NCI-H2081 (cell line): ENCODE measurements at places on chromosomes 4 and X.

- no peak for DNase-seq
Observed at GRCh38 chr4:40991908-40992307, 222.4 kb downstream of the APBB2 start.

DNA sequence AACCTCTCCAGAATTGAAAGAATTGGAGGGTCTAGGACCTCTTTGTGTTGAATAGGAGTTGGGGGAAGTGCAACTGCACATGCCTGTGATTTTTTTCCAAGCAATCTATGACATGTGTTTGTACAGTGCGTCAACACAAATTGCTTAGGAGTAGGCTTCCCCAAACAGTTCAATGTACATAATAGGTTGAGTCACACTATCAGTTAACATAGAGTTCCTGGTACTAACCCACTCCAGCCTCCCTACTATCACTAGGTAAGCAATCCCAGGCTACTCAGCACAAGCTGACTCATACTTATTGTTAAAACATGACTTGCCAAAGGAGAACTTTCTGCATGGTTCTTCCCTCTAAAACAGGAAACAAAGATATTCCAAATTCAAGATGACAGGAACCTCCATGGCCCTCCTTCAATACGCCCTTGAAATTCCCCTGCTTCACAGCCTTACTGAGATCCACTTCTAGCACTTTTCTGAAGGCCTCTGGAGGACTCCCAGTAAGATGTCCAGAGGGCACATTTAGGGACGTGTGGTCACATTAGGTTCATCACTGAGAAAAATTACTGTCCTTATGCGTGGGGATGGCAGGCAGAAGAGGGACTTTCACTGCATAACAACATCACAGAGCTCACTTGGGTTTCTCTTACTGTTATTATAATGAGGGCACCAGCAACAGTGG lies 8.4 kb upstream of the VSIG1 start:
- no peak for DNase-seq

GRCh38 chr4:182929296-182929695 lies 12.1 kb upstream of the DCTD start:
- no peak for DNase-seq

- DNase-seq, result no peak
Observed at GRCh38 chr4:138078751-138079520, 163.2 kb downstream of the SLC7A11 start.

GRCh38 chrX:39705290-39705689 lies 392.5 kb downstream of the BCOR start:
- DNase-seq, result no peak

DNA sequence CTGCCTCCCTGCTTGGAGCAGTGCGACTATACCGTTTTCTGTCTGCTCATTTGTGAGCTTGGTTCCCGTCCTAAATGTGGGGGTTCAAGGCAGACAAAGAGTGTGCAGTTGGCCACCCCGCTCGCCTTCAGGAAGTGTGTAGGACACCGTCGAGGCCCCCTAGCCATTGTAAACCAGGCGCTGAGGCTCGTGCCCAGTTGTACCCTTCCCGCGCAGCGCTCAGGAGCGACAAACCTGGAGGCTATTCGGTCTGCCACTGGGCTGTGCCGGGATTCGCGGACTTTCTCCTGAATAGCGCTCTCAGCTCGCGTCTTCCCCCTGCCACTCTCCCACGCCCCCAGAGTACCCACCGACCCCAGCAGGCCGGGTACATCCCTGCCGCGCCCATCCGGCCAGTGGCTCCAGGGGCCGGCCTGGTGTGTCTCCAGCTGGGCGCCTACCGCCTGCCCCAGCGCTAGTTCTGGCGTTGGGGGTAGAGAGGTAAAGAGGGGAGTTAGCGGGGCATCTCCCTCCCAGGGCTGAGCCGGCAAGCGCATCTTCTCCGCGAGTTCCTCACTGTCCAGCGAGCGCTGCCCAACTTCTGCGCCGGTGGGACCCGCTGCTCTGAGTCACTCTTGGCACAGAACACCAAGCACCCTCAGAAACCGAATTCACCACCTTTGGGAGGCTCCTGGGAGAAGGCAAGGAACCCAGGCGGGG lies 880 bp upstream of the LONRF3 start:
- no peak for DNase-seq

- DNase-seq, result no peak
Observed at GRCh38 chrX:2863646-2864045, 34.9 kb downstream of the GYG2 start.

DNA sequence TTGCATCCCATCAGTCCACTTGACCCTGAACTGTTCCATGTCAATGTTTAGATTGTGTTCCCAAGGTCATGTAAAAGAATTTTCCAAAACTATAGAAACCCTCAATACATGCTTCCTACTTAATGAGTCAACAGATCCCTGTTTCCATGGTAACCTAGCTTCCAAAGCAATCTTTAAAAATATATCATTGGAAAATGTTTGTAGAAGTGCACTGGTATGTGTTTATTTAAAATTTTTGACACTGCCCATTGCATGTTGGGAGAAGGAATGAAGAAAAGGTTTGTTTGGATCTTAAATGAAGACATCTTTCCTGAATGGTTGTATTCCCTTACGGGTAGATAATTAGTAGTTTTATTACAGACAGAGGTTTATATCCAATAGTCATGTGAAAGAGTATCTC lies 345.3 kb downstream of the GABRG1 start:
- no peak for DNase-seq

GRCh38 chr4:1356181-1356998 lies 9.4 kb downstream of the UVSSA start:
- DNase-seq, result peak; percentile 23

GRCh38 chrX:11543249-11543648 lies 122.5 kb downstream of the ARHGAP6 start:
- no peak for DNase-seq

- no peak for DNase-seq
Observed at GRCh38 chrX:48685416-48685815, 1.8 kb downstream of the WAS start.

- DNase-seq, result peak; percentile 85
Observed at GRCh38 chrX:72131317-72132294, at the start of gene RTL5. Gene RTL5, minus strand, starts transcription at chrX:72131915.

GRCh38 chr4:169859366-169860216 lies 101.8 kb upstream of the HPF1 start:
- DNase-seq, result no peak

DNA sequence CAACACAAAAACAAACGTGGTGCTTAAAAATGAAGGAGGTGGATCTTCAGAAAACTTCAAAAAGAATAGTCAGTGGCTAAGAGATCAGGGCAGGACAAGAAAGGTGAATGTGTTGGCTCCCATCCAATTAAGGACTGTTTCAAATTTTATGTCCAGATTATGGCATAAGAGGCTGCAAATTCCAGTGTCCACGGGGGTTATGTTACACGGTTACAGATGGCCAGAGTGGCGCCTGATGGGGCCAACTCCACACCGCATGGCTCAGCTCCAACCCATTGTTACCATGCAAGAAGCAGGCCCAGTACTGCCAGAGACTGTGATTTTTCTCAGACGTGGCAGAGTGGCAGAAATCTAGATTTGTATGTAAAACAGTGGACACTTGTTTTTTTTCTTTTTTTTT lies 168.4 kb upstream of the TENM3 start:
- DNase-seq, result no peak

DNA sequence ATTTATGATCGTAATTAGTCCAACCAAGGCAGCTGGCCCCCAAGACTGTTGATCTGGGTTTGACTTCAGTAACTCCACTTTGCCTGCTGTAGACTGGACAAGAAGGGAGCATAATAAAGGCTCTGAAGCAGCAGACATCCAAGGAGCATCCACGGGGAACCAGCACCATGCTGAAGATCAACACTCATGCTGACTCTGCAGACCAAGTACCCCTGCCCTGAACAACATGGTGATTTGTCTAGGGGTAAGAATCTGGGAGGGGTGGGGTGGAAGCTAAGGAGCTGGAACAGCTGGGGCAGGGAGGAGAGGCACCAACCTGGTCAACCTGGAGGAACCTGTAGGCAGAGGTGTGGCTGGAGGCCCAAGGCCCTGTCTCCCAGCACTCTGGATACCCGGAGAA lies 2.1 kb downstream of the TEC start:
- DNase-seq, result no peak

- DNase-seq, result peak; percentile 61
Observed at GRCh38 chrX:46978341-46979291, 66.4 kb downstream of the JADE3 start.

DNA sequence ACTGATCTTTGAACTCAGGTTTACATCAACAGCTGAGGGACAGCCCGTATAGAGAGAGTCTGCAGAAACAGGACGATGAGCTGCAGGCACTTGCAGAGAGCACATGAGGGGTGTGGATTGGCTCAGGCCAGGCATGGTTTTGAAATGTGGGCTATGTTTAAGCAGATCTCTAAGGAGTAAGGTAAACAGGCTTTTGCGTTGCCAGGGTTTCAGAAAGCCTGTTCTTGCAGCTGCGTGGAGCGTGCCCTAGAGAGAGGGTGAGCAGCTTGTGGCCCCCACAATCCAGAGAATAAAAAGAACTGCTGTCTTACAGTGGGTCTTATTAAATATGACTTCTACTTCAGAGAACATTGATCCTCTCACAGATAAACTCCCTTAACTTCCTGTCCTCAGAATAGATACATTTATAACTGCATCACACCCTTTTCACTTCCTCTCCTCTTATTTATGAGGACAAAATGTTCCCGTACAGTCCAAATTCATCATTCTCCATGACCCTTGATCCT lies 64.1 kb downstream of the TMA16 start:
- DNase-seq, result peak; percentile 48

DNA sequence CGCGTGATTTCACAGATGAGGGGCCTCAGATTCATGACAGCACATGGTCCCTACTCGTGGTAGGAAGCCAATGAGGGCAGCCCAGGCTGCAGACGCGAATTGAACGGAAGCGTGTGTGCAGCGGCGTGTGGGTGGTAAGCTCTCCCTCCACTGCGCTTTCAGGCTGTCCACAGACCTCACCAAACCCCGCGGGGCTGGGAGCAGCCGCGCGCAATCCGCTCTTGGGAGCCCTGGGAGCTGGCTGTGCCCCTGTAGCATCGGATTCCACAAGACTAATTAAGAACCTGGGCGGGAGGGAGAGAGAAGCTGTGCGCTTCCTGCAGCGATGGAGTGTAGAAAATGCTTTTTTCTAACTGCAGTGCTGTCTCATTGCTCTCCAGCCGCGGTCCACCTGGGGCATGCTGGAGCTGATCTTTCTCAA lies 134.9 kb downstream of the STOX2 start:
- DNase-seq, result no peak

- no peak for DNase-seq
Observed at GRCh38 chrX:7904562-7904961, 22.7 kb downstream of the PNPLA4 start.

DNA sequence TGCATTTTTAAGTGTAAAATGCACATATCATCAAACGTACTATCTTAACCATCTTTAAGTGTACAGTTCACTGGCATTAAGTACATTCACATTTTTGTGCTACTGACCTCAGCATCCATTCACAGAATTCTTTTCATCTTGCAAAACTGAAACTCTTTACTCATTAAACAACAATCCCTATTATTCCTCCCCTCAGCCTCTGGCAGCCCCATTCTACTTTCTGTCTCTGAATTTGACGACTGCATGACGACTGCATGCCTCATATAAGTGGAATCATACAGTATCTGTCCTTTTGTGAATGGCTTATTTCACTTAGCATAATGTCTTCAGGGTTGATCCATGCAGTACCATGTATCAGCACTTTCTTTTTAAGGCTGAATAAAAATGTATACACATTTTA lies 38.7 kb downstream of the CNKSR2 start:
- DNase-seq, result no peak

DNA sequence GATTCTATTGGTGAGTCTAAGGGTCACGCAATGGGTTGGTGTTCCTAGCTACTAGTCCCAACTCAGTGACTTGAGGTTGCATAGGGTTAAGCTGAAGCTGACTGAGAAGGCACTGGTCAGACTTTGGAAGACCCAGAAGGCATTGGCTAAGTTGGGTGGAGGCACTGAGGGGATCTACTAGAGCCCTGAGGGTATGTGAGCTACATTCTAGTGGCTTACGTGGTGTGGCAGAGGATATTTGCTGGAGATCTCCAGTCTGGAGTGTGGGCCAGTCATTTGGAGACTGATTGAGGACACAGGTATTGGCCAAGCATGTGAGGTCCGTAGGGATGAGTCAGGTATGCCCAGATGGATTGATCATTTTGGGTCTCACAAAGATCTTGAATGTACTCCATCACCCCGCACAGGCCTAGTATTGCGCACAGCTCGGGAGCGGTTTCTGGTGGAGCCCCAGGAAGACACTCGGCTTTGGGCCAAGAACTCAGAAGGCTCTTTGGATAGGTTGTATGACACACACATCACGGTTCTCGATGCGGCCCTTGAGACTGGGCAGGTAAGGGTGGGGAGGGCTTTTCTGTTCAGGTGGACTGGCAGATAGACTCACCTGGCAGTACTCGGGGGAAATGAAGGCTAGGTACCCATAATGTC lies 7.2 kb downstream of the USP11 start:
- no peak for DNase-seq

GRCh38 chr4:2292646-2293108 lies 30.8 kb upstream of the MXD4 start:
- DNase-seq, result no peak
